ENCODE measurements at places on chromosomes 13 and 19.

- DNase-seq, result no peak
Measured at GRCh38 chr13:112651750-112652511, 37.9 kb upstream of the ATP11A start.

DNA sequence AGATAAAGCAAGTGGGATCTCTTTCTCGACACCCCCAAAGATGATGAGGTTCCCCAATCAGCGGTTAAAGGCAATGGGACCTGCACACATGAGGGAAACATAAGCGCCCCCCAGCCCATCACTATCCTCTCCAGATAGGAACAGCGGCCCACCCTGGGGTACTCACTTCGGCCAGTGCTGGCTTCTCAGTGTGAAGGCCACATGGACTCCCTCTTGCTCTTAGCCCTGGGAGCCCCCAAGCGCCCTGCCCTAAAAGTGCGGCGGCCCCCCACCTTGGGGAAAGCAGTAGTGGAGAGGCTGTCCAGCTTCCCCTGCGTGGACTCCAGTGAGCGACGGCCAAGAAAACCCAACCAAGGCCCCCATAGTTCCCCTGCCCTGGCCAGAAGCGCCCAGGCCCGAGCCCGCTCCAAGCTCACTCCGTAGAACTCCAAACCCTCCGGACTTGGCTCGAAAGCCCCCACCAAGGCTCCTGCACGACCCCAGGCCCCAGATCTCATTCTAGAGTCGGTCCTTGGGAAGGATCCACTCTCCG is 1.0 kb downstream of the CACNA1A start:
- no peak for DNase-seq

- no peak for DNase-seq
Measured at GRCh38 chr19:55252760-55253663, 5.8 kb downstream of the PPP6R1 start.

- DNase-seq, result no peak
Measured at GRCh38 chr13:68066879-68067513, 836.9 kb upstream of the PCDH9 start.

DNA sequence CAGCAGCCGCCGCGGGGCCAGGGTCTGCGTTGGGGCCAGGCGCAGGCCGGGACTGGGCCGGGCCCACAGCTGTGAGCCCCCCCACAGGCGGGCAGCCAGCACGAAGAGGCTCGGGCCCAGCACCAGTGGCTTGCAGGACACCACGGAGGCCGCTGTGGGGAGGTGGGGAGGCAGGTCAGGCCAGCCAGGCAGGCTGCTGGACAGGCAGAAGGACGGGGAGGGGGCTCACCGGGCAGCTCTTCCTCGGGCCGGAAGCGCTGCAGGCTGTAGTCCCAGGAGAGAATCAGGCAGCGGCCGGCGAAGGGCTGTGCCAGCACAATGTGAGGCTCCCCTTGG is 8.3 kb downstream of the LGI4 start:
- no peak for DNase-seq

DNA sequence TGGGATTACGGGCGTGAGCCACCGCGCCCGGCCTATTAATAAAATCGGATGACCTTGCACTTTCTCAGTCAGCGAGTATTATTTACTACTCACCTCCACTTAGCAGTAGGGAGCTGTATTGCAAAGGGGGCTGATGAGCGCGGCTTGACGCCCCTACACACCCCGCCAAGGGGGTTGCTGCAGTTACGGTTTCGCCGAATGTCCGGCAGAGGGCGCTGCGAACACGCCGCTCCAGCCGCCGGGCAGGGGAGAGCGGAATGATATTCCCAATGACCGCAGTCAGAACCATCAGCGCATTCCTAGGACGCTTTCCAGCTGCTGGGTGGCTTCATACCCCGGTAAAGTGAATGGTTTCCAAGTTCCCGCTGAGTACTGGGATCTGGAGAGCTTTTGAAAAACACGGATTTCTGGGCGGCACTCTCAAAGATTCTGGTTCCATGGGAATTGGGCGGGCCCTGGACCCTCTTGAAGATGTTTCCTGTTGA is 30.0 kb upstream of the TPT1 start:
- peak; percentile 16 for DNase-seq

DNA sequence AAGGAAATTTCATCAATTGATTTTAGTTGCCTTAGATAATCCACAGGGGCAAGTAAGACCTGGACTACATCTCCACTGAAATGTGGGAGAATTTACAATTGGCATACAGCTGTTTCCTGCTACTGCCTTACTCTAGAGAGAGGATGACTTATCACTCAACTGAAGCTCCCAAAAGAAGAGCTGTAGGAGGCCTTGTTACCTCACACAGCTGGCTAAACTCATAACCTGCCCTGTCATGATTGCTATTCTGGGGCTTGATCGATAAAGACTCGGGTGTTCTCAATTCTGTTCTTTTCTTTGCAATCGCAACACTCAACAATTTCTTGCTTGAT is 1396.4 kb downstream of the EFNB2 start:
- DNase-seq, result no peak

DNA sequence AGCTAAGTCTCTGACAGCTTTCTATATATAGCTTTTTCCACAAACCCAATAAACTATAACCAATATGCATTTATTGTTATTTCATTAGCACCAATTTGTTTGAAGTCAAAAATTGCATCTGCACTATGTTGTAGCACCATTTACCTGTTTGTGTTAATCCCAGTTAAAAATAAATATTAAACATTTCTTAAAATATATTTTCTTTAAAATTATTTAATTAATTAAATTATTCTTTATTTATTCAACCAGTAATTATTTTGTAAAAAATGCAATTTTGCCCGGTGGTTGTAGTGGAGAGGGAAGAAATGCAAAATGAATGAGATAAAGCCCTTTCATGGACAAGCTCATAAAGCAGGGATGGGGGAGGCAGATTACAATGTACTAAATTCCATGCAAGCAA is 1257.9 kb downstream of the PCDH17 start:
- no peak for DNase-seq

DNA sequence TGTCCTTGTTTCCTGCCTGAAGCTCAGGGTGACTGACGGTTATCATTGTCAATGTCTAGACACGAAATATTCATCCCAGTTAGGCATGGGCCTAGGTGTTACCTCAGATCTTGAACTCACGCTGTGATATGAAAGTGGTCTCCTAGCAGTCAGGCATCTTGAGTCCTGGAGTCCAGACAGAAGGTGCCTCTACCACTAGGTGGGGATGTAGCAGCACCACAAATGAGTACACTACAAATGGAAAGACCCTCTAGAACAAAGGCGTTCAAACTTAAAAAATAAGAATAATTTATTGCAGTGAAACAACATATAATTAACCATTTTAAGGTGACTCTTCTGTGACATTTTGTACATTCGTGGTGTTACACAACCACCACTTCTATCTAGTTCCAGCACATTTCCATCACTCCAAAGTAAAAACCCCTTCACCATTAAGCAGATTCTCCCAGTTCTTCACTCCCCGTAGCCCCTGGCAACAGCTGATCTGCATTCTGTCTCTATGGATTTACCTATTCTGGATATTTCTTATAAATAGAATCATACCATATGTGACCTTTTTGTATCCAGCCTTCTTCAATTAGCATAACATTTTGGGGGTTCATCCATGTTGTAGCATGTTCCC is 11.9 kb upstream of the FRY start:
- DNase-seq, result no peak

DNA sequence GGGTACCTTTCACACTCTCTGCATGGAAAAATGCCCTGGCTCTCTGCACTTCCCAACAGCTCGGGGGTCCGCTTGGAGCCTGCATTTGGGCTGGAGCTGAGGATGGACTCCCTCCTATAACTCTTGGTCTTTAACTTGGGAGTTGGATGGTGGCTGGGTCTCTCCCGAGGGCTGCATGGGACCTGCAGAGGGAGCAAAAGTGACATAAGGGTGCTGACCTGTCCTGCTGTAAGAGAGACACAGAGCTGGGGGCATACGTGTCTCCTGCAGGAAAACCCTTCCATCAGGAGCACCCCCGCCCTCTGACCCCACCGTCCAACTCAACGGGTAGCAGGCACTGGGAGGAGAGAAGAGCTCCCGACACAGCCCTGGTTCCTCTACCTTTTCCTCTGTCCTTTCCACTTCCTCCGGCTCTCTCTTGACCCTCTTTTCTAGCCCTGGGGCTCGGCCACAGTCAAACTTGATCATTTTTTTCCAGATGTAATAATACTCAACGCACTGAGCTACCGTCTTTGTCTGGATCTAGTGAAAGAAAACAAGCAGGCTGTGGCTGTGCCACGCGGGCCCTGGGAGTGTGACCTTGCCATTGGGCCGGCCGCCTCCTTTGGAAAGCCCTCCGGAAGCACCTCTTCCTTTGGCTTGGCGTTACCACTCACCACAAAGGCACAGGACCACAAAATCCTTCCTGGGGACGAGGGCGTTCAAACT is 6.8 kb upstream of the NAPA start:
- DNase-seq, result no peak

GRCh38 chr19:31113293-31113692 is 235.9 kb downstream of the TSHZ3 start:
- no peak for DNase-seq

DNA sequence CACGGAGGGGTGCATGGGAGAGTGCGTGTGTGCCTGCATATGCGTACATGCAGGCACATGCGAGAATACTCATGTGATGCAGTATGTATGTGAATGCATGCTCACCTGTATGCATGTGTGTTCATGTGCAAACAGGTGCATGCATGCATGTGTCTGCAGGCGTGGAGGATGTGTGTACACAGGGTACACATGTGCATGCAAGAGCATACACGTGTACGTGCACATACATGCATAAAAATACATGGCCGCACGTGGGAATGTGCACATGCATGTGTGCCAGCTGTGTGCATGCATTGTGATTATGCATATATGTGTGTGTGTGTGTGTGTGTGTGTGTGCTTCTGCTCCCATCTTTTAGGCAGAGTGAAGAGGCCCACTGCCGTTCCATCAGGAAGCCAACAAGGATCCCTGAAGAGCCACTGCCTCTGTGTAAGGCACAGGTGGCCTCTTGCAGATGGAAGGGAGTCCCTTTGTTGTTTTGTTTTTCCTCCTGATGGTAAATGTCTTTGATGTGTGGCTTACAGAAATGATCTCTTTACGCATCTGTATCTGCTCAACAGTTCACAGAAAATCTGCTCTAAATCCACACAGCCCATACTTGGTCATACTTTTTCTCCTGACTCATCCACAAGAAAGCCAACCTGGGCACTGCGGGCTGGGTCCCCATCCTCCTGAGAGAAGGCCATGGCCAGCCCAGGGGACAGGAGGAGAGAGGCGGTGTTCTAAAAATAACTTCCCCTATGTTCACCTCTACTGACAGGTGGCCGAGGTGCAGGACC is 50.7 kb downstream of the KLF2 start:
- DNase-seq, result no peak

- DNase-seq, result no peak
Measured at GRCh38 chr19:7257148-7258040, 36.8 kb downstream of the INSR start.

GRCh38 chr19:46487802-46488445 is 7.7 kb downstream of the PNMA8B start:
- no peak for DNase-seq

GRCh38 chr13:50584856-50585580 is 258.5 kb downstream of the DLEU7 start:
- no peak for DNase-seq

GRCh38 chr19:23410155-23410554 is 14.9 kb upstream of the ZNF91 start:
- DNase-seq, result no peak

- DNase-seq, result no peak
Measured at GRCh38 chr19:48171710-48172109, 1.2 kb downstream of the ZSWIM9 start.
